Activated CD4-positive, alpha-beta T cell treated with anti-CD3 and anti-CD28 coated beads, Interleukin-10, Interleukin-2, amounts not matched to agents 100 ng/mL and 50 ng/mL, durations not matched to agents 16 hours and 8 hours (primary cell): ENCODE measurements at places on chromosomes 4 and X.

DNA sequence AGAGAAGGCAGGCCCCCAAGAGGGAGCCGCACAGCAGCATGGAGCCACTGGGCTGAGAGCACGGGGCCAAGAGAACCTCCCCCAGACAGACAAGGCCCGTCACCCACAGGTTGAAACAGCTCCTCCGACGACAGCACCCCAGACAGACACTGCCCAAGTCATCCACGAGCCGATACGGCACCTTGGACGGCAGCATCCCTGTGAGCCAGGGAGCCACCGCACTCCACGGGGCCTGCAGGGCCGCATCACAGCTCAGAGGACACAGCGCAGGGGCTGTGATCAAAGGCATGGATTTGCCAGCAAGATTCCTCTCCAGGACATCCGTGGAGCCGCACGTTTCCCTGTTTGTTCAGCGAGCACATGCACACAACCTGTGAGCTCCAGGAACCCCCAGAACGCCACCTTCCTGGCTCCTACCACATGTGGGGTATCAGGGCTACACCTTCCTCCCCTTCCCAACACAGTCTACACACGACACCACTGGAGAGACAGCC, 3.9 kb downstream of the CTBP1 start:
- DNase-seq, result no peak

DNA sequence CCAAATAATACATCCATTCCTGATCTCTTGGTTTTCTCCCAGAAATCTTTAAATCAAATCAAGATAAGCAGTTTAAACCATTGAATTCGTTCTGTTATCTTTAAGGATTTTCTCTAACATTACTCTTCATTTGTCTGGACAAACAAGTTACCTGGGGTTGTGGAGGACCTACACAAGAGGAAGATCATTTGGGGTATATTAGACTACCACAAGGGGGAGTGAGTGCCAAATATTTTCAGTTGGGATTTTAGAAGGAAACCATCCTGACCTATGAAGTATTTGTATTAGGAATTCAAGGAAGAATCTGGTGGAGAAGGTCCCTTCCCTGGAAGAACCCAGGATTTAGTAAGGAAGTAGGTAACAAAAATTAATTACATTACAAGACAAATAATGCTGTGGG, 12.0 kb upstream of the DCHS2 start:
- DNase-seq, result no peak

- DNase-seq, result no peak
Measured at GRCh38 chr4:13344216-13344615, 139.9 kb downstream of the RAB28 start.

- no peak for DNase-seq
Measured at GRCh38 chr4:137378393-137378792, 153.9 kb downstream of the PCDH18 start.

DNA sequence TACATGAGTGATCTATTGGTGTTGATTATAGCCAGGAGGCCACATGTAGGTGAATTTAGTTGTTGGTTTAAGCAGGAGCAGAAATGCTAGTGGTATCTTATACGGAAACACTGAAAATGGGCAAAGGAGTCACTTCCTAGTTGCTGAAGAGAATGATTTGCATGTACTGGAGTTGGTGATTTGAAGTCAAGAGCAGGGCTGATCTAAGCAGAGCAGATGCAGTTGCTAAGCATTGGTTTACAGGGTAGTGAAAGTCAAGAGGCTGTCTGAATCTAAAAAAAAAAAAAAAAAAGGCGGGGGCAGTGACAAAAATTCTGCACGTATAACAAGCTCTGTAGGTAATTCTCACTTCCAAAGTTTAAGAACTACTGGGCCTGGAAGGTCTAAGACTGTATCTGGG, 90.4 kb upstream of the HPRT1 start:
- no peak for DNase-seq

- DNase-seq, result no peak
Measured at GRCh38 chr4:181508601-181509000, 734.6 kb upstream of the TENM3 start.
